ENCODE measurements at places on chromosomes 11 and 22.
A peak's percentile ranks its signal among the peaks of the same experiment; 100 is the strongest.

GRCh38 chr11:33659370-33660139, 41.1 kb downstream of the C11orf91 start:
- DNase-seq = no peak

GRCh38 chr11:47366020-47366490, 12.3 kb downstream of the SPI1 start:
- no peak for DNase-seq

DNA sequence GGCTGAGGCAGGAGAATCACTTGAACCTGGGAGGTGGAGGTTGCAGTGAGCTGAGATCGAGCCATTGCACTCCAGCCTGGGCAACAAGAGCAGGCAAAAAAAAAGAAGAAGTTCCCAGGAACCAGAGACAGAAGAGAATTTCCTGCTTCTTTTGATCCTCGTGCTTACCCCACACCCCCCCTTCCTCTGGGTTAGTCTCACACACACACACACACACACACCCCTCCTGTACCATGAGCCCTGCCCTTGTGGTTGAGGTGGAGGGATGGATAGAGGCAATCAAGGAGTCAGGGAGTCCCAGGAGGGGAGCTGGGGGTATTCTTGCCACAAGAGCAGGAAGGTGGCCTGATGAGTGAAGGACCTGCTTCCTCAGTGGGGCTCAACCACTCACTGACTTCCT, 4.1 kb upstream of the UBE2L6 start:
- no peak for DNase-seq

- DNase-seq = no peak
These were observed 14.6 kb upstream of the TMEM123 start for GRCh38 chr11:102467080-102467708.

DNA sequence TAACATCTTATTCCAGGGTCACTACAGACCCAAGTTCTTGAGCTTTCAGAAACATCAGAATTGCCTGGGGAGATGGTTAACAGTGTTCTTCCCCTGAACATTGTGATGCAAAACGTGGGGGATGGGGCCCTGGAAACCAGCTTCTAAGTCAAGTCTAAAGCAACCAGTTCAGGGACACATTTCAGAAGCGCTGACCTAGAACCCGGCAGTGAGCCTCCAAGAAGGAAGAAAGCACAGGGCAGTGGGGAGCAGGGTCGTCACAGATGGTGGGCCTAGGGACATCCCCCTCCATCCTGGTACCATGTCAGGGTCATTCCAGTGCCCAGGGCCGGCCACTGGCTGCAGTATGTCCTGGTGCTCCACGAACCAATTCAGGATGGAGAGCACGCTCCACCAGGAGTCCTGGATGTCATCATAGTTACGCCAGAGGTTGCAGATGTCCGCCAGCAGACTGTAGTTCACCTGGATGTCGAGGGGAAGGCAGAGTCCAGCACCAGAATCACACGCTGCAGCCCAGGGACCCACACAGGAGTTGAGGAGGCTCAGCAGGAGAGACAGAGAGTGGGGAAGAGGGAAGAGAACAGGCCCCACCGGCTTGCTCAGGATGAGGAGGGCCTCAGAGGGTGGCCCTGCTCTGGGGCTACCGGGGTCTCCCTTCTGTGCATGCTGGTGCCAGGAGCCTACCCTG, 5.0 kb downstream of the NAGA start:
- no peak for DNase-seq

DNA sequence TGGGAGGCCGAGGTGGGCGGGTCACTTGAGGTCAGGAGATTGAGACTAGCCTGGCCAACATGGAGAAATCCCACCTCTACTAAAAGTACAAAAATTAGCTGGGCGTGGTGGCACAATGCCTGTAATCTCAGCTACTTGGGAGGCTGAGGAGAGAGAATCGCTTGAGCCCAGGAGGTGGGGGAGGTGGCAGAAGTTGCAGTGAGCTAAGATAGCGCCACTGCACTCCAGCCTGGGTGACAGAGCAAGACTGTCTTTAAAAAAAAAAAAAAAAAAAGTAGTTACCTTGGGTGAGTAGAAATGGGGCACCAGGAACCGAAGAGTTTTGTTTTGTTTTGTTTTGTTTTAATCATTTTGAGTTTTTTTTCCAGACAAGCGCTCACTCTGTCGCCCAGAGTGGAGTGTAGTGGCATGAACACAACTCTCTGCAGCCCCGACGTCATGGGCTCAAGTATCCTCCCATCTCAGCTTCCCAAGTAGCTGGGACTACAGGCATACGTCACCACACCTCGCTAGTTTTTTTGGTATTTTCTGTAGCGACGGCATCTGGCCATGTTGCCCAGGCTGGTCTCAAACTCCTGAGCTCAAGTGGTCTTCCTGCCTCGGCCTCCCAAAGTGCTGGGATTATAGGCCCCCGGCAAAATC, 15.8 kb downstream of the THAP12 start:
- peak; percentile 59 for DNase-seq

- DNase-seq = peak; percentile 71
These were observed 58.7 kb downstream of the CHST1 start for GRCh38 chr11:45606514-45607281.

- DNase-seq = no peak
These were observed 157.5 kb downstream of the KIRREL3 start for GRCh38 chr11:126843096-126843495.

GRCh38 chr11:131833366-131833765, 463.0 kb downstream of the NTM start:
- DNase-seq = no peak

DNA sequence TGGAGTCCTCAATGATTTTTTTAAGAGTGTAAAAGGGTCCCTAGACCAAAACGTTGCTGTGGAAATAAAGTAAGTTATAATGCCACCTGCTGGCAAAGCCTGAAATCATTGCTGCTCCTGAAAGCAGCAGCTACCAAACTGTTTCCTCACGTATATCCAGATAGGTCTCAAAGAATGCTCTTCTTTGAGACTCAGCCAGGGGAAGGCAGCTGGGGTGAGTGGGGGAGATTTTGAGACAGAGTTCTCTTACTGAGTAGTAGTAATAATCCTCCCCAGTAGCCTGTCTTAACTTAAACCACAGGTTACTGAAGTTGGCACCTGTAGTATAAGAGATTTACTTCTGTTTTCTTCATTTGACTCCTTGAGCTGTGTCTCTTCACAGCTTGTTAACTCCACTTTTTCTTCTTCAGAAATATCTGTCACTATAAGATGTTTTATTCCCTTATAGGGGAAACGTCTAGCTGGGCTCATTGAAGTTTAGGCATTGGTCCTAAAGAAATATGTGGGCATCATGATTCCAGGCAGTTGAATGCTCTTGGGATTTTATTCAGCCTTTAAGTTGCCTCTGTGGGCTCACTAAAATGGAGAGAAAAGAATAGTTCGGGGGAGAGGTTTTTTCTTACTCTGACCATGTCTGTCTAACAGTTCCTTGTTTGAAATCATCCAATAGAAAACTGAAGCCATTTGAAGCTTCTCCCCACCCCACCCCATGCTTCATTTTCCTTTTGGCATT, 77.9 kb downstream of the BTBD10 start:
- peak; percentile 59 for DNase-seq

GRCh38 chr11:97965849-97966646, 1054.7 kb upstream of the CNTN5 start:
- DNase-seq = no peak

DNA sequence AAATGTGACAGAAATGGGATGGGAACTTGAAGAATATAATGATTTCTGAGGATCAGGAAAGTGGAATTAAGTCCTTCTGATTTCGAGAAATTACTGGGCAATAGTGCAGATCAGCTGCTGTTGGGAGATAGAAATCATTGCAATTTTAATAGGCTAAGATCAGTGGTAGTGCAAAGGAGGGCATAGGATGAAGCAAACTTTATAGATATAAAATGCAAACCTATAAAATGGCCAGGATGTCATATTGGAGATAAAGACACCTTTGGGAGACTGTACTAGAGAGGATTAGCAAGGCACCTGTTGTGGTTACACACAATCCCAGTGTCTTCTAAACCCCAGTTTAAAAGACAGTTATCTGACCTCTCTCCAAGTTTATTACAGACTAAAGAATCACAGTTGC, 6.5 kb upstream of the MS4A7 start:
- no peak for DNase-seq

DNA sequence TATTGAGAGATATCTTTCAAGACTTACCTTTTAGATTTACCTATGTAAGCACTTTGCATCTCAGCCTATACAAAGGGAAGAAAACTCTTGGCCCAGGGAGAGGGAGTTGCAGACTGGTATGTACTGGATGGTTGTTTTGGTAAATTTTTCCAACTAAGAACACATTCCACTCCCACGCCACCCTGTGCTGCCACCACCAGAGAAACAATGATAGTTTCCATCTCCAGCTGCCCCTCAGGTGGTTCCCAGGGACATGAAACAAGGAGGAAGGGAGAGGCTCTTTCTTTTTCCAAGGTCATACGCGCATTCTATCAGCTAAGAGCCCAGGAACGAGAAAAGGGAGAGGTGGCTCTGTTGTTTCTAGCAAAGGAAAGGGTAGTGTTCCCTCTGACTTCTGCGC, 34.4 kb downstream of the CCDC34 start:
- DNase-seq = no peak

DNA sequence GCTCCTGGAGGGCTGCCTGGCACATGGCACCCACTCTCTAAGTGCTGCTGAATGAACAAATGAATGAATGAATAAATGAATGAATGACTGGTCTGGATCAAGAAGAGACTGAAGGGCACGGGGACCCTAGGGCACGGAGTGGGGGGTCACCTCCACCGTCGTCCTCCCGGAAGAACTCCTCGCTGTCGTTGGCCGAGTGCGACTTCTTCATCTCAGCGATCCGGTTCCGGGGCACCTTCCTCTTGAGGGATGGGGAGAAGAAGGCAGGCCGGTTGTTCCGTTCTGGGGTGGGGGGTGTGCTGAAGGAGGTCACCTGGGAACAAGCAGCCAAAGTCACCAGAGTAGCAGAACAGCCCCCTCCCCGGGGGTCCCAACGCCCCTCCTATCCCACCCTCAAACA, 36.0 kb downstream of the NUP50 start:
- no peak for DNase-seq

DNA sequence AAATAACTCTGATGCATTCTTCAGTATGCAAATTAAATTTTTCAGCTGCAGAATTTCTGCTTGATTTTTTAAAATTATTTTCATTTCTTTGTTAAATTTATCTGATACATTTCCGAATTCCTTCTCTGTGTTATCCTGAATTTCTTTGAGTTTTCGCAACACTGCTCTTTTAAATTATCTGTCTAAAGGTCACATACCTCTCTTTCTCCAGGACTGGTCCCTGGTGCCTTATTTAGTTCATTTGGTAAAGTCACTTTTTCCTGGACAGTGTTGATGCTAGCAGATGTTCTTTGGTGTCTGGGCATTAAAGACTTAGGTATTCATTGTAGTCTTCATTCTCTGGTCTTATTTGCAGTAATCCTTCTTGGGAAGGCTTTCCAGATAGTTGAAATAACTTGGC, 577.4 kb upstream of the LUZP2 start:
- DNase-seq = no peak

- no peak for DNase-seq
These were observed 3.2 kb downstream of the CHKA start for GRCh38 chr11:68117853-68118470.

DNA sequence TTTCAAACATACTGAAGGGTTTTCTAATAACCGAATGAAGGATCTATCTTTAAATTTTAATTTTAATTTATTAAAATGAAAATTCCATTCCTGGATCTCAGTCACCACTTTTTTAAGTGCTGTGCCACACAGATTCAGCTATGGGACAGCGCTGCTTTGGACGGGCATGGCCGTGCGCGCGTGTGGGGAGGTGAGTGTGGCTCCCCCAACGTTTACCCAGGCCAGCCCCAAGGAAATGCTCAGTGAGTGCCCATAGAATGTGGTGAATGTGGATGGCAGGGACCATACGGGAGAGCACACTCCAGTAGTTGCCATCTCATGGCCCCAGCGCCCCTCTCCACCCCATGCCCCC, 88.0 kb upstream of the KCNQ1OT1 start:
- DNase-seq = no peak

GRCh38 chr11:55966391-55966790, 3.4 kb downstream of the OR10AG1 start:
- DNase-seq = no peak

- DNase-seq = no peak
These were observed 1343.7 kb downstream of the BRD1 start for GRCh38 chr22:48483764-48484528.

DNA sequence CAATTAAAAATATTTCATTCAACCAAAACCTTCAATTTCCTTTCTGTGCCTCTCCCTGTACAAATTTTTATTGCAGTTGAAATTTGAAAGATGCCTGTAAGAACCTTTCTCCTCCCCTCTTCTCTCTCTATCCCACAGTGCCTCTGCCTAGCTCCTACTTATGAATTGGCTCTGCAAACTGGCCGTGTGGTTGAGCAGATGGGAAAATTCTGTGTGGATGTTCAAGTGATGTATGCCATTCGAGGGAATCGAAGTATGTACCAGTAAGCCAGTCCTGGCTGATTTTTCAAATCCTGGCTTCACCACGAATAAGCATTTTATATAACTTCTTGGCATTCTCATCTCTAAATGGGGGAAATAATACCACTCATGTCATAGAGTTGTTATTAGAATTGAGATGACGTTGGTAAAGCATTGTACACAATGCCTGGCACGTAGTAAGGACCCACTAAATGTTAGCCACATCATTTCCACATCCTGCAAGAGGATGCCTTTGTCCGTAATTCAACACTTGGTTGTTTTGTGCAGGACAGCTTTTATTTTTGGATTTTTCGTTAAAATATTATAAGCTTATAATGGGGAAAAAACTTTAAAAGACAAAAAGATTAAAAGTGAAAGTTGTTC, 6.0 kb downstream of the DDX25 start:
- DNase-seq = no peak

DNA sequence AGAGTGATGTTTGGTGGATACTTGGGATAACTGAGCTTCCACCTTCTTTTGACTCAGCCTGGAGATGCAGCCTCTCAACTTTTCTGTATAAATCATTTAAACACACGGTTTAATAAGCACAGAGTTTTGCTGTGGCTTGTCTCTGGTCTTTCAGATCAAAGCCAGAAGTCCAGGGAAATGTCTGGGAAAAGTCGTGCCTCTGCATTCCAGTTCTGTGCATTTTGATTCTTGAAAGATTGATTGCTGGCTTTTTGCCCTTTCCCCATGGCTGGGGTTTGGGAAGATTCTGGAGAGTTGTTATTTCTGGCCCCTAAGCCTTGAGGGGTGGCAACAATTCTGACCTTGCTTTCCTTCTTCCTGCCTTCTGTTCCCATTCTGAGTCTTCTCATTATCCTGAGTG, 154.1 kb downstream of the COMMD9 start:
- DNase-seq = no peak

DNA sequence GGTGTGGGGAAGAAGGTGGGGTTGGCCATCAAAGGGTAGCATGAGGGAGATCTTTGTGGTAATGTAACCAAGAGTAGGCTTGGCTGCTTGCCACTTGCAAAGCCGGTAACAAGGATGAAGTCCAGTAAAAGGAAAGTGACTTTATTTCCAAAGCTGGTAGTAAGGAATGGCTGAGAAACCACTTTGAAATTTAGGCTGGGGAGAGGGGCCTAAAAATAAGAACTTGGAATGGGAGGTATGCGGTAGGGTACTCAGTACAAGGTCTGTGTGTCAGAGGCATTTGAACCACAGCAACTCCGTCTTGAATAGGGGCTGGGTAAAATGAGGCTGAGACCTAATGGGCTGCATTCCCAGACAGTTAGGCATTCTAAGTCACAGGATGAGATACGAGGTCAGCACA, 216.0 kb upstream of the ISX start:
- no peak for DNase-seq
